ENCODE measurements at places on chromosomes 7 and 10.

- no peak for DNase-seq
Measured at GRCh38 chr7:12504149-12504548, 66.4 kb upstream of the SCIN start.

GRCh38 chr10:44293306-44293778 lies 91.6 kb downstream of the CXCL12 start:
- no peak for DNase-seq

GRCh38 chr10:34191406-34191805 lies 623.7 kb downstream of the PARD3 start:
- DNase-seq: no peak

DNA sequence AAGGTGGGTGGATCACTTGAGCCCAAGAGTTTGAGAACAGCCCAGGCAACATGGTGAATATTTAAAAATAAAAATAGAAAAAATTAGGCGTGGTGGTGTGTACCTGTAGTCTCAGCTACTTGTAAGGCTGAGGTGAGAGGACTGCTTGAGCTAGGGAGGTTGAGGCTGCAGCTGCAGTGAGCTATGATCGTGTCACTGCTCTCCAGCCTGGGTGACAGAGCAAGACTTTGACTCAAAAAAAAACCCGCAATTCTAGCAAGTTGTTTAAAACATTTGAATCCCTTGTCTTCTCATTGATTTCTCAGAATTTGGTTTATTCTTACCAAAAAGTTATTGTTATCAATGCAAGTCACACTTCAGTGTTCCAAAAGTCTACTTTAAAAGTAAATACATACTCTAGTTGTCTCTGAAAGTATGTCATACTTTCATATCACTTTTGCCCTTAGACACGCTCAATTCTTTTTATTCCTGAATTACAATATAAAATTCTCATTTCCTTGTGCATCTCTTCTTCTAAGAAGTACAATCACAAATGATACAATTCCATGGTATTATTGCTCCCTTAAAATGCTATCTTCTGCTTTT lies 6.3 kb downstream of the EPC1 start:
- DNase-seq: no peak

DNA sequence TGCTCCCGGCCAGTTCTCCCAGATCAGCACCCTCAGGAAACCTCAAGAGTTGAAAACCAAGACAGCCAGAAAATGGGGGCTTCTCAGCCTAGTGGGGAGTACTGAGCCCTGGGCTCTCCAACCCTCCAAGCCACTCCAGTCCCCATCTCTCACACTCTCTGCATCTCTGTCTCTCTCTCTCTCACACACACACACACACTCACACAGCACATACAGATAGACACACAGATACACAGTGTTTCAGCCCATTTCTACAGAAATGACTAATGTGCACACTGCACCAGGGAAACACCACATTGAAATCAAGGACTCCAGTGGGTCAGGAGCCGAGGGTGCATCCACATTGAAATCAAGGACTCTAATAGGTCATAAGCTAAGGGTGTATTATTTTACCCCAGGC lies 107.5 kb downstream of the MKI67 start:
- DNase-seq: no peak

GRCh38 chr7:93575555-93576399 lies 1.3 kb upstream of the CALCR start:
- DNase-seq: no peak

DNA sequence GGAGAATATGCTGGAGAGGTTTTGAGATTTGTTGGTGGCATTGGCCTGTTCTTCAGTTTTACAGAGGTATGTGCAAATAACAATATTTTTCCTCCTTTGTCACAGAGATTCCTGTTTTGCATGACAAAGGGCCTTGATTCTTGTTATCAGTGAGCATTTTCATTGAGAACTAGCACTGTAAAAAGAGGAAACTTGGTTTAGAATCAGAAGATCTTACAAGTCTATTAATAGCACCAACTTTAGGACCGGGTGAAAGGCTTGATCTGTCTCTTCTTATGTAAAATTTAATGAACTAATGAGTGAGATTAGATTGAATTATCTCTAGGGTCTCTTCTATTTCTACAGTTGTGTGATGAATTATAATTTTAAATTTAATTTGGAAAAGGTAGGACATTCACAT lies 25.5 kb downstream of the TSPAN13 start:
- DNase-seq: no peak

GRCh38 chr10:93437086-93437945 lies 44.8 kb downstream of the MYOF start:
- no peak for DNase-seq

- DNase-seq: no peak
Measured at GRCh38 chr10:71995887-71996575, 31.8 kb downstream of the CHST3 start.

DNA sequence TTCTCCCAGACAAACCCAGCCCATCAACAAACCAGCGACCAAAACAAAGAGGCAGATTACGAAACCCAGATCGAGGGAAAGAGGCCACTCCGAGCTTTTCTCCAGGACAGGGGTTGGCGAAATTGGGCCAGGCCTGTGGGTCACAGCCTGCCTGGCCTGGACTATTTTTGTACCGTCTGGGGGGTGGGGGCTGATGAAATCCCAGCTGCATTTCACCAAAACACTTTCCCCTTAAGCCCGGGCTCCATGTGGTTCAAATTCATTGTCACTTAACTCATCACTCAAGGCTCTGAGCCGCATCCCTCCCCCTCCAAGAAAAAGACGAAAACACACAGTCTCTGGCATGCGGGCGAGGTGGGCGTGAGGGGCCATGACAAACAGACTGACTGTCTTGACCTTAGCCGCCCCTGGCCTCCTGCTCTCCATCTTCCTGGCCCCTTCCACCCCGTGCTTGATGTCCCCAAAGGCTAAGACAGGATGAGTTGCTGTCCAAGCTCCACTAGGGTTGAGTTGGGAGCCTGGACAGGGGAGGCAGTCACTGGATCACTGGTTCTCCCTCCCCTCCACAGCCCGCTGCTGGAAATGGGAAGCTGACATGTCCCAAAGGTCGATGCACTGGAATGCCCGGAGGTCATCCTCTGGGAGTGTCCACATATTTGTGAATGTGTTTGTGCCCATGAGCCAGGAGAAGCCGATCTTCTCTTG lies 19.2 kb downstream of the TMEM270 start:
- no peak for DNase-seq

- DNase-seq: no peak
Measured at GRCh38 chr10:68301790-68302502, 29.9 kb upstream of the HNRNPH3 start.

DNA sequence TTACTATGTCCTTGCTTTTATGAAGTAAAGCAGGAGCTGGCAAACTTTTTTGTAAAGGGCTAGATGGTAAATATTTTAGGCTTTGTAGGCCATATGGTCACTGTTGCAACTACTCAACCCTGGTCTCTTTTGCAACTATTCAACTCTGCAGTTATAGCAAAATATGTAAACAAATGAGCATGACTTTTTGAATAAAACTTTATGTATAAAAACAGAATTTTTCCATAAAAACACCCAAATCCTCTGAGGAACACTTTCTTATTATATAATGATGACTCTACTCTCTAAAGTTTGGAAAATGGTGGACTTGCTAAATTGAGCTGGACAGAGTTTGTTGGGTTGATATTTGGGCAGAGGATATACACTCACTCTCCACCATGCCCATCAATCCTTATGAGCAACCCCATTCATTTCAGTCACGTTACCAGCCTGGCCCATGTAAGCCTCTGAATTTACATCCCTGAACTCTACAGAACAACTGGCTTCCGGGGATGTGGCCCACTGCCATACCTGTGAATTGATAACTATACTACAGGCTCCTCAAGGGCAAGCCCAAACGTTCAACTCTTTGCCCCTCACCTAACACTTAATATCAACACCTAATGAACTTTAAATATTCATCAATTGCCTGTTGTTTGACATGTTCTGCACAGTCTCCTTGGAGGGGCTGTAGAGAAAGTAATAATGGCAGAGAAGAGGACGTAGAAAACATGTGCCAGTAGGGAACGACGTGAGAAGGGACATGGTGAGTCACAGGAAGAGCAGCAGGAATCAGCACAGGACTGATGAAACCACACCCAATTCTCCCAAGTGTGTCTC lies 37.6 kb downstream of the SGMS1 start:
- DNase-seq: no peak

DNA sequence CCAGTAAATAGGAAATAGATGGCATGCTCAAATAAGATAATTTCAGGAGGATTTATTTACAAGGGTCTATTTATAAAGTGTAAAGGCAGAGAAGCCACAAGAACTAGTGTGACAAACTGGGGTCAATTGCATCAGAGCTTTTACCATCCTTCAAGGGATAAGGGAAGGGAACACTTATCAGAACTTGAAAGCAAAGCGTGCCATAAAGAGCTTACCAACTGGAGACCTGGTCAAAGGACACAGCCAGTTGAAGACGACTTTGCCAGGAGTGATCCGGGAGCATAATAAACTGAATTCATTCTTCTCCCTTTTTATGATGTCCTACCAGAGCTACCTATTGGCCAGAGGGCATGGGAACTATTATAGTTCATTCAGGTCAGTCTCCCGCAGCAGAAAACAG lies 3.2 kb upstream of the PPP1R3A start:
- DNase-seq: no peak

DNA sequence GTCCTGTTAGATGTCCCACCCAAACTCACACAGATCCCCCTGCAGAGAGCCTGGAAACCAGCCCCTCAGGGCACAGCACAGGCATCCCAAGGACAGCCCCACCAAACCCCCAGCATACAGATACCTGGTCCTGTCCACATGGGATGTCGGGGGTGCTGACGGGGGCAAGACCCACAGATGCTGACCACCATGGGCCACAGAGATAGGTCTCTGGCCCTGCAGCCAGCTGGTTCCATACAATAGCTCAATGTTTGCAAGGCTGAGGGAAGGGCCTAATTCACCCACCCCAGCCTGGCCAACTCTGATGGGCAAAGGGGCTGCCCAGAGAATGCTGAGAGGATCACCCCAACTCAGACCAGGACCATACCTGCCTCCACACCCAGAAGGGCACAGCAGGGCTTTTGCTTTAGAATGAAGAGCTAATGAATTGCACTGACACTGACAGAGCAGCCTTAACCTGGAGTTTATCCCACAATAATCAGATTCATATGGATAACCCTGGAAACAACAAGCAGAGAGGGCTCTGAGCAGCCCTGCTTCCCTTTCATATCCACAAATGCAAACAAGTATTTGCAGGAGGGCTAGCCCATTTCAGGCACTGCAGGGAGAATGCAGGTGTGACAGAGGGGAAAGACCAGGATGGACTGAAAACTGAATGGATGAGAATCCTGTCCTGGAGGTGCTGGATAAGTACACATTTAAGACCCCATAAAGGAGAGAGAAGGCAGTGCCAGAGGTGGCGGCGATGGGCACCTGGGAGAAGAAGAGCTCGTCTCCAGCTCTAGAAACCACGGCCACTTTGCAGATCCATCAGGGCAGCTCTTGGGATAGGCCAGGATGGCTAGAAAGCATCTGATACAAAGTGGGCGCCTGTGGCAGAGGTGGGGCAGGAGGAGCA lies 126.7 kb downstream of the TNS3 start:
- no peak for DNase-seq

DNA sequence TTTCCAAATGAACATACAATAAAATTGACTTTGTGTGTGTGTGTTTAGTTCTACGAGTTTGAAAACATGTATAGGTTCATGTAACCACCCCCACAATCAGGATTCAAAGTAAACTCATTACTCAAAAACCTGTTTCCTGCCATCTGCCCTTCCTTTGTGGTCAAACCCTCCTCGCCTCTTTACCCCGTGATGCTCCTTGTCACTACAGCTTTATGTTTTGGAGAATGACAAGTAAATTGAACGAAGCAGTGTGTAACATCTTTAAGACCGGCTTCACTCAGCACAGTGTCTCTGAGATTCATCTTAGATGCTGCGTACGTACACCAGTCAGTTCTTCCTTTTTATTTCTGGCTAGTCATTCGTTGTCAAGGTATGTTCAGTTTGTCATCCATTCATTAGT lies 54.6 kb upstream of the MKI67 start:
- DNase-seq: no peak

DNA sequence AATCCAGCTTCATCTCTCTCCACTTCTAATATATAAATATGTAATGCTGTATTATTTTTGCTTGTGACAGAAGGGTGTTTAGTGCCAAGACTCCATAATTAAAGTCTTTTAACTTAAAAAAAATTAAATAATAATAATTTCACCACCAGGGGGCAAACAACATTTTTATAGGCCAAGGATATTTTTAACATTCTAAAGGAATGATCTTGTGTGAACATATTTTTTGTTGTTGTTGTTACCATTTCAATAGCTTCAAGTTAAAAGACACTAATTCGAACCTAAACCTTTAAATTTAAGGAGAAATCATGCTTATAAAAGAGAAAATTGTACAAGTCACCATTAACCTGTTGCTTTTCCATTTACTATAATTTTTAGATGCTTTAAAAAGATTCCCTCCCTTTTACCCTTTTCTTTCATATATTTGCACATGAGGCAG lies 7.5 kb upstream of the DNAJC1 start:
- DNase-seq: no peak

DNA sequence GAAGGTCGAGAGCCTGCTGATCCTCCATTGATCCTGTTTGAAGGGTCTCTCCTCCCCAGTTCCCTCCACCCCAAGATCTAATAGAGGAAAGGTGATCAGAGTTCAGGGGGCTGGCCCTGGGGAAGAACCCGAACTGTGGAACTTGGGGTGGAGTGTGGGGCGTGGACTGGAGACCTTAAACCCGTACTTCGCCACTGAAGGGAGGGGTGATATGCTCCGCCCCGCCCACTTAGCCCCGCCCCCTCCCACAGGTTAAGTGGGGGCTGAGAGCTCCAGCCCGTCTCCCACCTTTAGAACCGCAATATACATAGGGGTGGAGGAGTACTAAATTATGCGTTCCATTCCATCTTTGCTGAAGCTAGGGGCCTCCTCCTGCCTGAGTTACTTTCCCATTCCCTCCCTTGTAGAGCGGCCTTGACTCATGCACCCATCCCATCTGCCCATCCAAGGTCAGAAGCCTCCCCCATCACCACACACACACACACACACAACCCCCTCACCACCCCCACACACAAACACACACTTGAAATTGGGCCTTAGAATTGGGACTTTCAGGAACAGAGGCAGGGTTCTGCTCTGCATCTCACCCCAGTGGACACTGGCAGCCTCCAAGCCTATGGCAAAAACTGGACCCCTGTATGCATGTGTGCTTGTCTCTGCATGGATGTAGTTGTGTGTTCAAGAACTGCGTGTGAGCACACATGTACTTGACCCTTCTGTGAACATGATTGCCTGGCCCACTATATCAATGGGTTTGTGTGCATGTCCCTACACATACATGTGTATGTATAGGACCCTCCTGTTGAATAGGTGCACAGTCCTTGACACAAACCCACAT lies 991 bp downstream of the SEMA4G start:
- DNase-seq: no peak

GRCh38 chr7:2082139-2082998 lies 150.4 kb downstream of the MAD1L1 start:
- no peak for DNase-seq

- DNase-seq: no peak
Measured at GRCh38 chr10:75234683-75235374, 928 bp downstream of the COMTD1 start.
